ENCODE measurements at places on chromosomes 1 and 21.

DNA sequence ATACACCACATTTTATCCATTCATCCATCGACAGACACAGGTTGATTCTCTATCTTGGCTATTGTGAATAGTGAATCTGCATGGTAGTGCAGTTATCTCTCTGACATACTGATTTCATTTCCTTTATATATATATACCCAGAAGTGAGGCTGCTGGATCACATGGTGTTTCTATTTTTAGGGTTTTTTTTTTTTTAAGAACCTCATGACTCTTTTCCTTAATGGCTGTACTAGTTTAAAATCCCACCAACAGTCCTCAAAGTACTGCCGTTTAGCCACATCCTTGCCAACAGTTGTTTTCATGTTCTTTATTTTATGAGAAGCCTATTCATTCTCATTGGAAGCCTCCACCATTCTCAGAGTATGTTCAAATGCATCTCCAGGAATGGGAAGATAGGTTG is 258.7 kb upstream of the SNX7 start:
- no peak for DNase-seq

DNA sequence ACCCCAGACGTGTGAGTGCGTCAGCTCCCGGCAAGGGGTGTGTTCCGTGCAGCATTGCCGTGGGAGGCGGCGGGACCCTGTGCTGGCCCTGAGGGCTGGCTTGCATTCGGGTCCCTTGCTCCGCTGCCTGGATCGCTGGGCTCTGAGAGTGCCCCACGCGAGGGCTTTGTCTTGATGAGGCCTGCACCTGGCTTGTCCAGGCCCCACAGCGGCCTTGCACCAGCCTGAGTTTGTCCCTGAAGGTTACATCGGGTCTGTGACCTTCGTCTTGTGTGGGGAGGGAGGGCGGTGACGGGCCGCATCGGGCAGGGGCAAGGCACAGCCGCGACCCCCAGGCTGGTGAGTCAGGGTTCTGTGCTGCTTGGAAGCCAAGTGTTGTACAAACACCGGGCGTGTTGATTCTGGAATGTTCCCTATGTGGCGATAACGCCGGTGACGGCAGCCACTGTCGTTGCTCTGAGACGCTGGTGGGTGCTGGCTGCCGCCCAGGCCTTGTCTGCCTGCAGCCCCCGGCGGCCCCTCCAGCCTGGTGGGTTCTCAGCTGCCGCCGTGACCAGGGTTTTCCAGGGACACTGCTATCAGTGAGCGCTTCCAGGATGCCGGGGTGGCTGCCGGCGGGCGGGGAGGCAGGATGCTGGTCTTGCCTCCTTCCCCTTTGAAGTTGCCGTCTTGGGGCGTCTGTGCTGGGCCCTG is 42.9 kb downstream of the SLX9 start:
- no peak for DNase-seq

DNA sequence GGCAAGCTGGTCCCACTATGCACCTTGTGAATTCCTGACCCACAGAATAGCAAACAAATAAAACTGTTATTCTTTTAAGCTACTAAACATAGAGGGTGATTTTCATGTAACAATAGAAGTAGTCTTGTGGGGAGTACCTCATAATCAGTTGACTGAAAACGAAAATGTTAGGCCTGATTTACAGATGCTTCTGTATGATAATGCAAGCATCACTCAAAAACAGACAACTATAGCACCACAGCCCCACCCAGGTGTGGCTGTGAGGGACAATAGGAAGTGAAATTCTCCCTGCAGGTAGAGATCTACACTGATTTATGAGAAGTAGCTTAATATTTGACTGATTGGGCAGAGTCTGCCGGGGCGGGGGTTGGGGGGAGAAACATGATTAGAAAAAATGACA is 26.5 kb upstream of the KRTAP19-8 start:
- no peak for DNase-seq

DNA sequence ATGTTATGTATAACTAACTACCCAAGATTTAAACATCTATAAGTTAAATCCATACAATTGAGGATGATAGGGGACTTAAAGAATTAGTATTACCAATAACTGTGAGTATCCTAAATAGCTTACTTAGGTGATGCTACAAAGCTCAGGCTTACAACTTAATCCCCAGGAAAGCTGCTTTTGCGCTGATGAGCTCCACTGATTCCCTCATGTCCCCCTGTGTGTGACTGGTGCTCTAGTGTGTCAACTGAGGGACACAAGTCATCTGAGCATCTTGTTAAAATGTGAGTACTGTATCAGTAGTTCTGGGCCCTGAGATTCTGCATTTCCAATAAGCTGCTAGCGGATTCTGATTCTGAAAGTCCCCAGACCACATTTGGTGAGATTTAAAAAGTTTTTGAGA is 1458.8 kb downstream of the MRPL39 start:
- DNase-seq: no peak

- DNase-seq: no peak
These were observed 29.3 kb upstream of the ERO1B start for GRCh38 chr1:236311040-236311439.

GRCh38 chr1:30323352-30323751 is 400.0 kb downstream of the MATN1 start:
- DNase-seq: no peak

DNA sequence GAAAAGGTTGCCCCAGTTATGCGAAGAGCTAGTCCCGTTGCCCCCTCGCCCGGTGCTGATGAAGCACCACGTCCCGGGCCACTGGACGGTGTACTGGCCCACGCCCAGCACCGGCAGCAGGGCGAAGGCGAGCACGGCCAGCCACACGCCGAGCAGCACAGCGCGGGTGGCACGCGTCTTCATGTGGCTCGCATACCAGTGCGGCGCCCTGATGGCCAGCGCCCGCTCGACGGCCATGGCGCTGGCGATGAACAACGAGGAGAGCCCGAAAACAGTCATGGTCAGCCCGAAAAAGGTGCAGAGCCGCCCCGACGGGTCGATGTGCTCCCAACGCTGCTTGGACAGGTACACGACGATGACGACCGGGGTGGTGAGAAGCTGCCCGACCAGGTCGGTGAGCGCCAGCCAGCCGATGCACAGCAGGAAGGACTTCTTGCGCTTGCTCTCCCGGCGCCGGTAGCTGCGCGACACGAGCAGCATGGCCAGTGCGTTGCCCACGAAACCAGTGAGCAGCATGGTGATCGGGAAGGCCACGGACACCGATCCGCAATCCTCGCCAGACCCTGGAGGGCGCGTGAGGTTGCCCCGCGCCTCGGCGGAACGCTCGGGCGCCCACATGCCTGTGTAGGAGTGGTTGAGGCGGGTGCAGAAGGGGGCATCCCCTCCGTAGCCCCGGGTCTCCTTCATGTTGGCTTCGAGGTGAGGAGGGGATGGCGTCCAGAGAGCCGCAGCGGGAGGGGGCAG is 553 bp downstream of the PTGER3 start:
- no peak for DNase-seq

DNA sequence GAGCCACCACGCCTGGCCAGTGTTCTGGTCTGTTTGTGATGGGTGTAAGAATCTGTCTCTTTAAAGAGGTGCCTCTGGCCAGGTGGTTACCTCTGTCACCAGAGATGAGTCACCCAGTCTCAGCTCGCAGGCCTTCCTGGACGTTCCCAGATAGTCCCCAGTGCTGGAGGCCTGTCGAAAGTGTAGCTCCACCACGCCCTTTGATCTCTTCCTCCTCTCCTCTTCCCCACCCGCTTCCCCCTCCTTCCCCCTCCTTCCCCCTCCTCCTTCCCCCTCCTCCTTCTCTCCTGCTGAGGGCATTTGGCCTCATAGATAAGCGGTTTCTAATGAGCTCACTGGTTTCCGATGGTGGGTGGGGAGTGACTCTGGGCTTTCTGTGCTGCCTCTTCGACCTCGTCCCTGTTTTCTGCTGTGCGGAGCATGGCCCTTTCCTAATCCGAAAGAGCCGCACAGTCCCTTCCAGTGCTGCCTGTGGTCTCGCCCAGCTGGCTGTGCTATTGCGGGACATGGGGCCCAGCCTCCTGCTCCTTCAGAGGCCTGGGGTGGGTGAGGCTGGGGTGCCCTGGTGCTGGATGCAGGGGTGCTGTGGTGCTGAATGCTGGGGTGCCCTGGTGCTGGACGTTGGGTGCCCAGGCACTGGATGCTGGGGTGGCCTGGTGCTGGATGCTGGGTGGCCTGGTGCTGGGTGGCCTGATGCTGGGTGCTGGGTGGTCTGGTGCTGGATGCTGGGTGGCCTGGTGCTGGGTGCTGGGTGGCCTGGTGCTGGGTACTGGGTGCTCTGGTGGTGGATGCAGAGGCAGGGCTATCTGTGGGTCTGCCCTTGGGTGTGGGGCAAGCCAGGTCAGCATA is 19.2 kb downstream of the AGPAT3 start:
- no peak for DNase-seq

DNA sequence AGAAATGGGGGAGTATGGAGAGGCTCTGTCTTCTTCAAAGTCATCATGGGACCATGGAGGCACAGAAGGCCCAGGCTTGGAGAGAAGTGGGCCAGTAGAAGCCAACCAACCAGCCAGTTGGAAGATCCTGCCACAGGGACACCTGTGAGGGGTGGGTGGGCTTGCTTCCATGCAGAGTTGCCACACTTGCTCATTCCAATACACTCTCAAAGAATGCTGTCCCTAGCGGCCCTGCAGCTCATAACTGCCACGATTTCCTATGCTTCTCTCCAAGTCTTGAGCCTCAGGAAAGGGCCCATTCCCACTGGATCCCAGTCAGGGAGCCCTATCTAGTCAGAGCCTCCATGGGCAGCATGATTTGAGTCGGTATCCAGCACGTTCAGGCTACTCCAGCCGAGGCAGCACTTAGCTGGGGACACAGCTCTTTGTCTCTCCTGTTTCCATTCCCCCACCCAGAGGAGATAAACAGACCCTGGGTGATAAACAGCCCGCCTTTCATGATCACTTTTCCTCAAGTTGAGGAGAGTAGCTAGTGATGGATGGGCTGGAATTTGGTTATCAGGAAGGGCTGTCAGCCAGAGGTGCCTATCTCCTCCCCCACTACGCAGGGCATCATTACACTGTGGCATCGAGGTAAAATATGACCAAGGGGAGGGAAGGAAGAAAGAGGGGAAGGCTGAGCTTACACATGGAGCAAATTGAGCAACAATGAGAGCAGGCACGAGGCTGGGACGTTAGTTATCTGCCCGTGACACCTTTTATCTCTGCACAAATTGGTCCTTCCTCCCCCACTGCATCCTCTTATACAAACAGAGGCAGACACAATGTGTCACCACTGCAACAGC is 64.6 kb downstream of the ERI3 start:
- DNase-seq: no peak

DNA sequence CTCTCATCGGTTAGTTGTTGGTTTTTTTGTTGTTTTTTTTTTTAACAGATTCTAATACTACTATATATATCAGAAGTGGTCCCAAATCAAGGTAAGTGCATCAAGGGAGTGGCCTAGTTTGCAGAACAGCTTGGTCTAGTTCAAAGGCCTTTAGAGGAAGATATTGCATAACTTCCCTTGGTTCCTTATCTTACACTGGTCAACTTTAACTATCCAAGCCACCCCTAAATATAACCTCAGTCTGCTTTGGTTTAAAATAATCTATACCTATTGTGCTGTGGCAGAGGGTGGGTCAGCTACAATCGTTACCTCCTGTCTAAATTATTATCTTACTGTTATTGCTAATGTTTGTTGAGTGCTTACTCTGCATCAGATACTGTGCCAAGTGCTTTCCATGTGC is 6.9 kb downstream of the S100A12 start:
- DNase-seq: no peak

DNA sequence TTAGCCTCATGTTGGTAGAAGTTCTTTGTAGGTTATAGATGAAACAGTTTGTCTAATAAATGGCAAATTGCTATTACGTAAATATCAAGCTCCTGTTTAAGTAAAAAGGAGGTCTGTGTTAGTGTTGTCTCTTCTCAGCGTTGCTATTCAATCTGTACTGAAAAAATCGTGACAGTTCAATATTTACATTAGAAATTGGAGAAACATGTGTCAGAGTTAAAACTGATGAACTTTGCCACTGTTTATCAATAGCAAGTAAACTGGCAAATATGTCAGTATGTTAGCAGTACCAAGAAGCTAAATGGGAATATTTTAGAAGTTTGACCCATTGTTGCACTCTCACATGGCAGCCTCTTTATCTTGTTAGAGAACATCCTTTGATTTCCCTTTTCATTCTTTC is 218.5 kb downstream of the GPR52 start:
- DNase-seq: no peak

DNA sequence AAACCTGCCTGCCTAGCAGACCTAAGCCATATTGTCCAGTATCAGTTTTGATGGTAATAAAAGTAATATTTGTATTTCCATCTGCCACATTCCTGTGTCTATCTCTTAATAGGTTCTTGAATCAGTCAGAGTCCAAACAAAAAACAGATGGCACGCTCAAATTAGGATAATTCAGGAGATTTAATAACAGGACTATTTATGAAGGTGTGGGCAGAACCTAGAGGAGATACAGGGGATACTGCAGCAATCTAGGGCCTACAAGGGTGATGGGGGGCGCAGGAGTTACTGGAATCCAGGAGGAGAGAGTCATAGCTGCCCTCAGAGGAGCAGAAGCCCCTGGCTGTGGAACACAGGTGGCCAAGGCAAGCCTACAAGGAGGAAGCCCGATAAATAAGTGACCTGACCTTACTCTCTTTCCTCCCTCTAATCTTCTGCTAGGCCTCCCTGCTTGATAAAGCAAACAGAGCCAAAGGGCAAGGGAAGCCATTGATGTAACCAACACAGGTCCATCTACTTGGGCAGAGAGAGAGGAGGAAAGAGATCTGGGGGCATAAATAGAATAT is 11.9 kb upstream of the HYI start:
- DNase-seq: no peak

- no peak for DNase-seq
These were observed 12.1 kb downstream of the NTMT2 start for GRCh38 chr1:170157820-170158219.

DNA sequence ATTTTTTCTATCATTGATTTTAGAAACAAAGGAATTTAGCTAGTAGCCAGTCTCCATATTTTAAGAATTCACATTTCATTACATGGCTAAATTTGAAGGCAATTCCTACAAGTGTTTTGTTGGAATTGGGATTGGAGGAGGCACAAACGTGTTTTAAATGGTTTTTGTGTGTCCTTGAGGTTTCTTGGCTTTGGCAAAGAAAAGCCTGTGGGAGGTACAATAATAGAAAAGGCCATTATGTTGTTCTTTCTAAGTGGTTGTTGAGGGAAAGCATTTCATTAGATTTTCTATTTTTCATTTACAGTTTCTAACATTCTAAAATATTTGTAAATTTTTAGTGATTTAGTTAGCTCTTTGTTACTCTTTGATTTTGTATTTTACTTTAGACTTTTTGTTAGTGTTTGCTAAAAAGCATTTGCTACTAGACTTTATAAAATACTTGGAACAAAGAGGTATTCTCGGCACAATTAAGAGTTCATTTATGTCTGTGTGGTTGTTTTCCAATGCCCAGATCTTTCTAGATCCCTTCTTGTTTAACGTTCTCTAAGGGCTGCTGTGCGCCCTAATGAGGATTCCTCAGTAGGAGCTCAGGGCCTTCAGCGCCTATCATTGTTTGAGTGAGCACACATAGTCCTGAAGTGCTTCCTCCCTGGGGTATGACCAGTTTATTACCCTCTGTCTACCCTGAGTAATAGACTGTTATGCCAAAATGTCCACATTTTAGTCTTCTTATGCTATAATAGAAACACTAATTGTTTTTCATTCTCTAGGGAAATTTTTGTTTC is 70.0 kb upstream of the KIAA1614 start:
- no peak for DNase-seq

- DNase-seq: no peak
These were observed 199.4 kb upstream of the DAB1 start for GRCh38 chr1:57623039-57623790.

GRCh38 chr1:227901239-227901905 is 46.4 kb downstream of the WNT9A start:
- no peak for DNase-seq

- DNase-seq: no peak
These were observed 103.6 kb upstream of the GPR52 start for GRCh38 chr1:174344162-174344561.

Measured in activated CD8-positive, alpha-beta memory T cell treated with anti-CD3 and anti-CD28 coated beads for 1 hour (primary cell).